Stimulated activated effector memory CD8-positive, alpha-beta T cell treated with anti-CD3 and anti-CD28 coated beads, Interleukin-12 subunit alpha, Interleukin-12 subunit beta, amount 100 ng/mL, for 72 hours (primary cell): ENCODE measurements at places on chromosomes 7 and 10.

DNA sequence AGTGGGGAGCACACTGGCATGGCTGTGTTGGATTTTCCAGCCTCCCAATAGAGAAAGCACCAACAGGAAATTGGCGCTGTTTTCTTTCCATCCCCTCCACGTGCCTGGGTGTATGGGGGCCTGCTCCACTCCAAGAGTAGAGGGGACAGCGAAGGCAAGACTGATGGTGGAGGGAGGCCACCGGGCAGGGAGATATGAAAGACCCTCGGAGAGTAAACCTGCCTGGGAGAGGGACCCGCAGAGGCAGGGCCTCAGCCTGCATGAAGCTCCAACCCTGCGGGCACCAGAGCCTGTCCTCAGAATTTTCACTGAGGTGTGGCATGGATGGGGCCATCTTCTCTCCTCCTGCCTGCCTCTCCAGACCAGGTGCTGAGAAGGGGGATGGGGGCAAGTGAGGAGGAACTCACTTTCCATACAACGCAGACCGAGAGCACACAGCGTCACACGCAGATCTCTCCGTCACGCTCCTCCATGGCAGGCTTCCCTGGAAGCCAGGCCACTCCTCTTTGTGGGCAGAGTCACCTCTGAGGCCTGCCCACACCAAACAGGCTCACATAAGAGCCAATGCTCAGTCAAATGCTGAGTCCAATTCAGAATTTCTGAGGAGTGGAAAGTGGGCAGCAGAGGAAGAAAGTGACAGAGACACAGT lies 18.8 kb downstream of the ANXA11 start:
- no peak for DNase-seq

DNA sequence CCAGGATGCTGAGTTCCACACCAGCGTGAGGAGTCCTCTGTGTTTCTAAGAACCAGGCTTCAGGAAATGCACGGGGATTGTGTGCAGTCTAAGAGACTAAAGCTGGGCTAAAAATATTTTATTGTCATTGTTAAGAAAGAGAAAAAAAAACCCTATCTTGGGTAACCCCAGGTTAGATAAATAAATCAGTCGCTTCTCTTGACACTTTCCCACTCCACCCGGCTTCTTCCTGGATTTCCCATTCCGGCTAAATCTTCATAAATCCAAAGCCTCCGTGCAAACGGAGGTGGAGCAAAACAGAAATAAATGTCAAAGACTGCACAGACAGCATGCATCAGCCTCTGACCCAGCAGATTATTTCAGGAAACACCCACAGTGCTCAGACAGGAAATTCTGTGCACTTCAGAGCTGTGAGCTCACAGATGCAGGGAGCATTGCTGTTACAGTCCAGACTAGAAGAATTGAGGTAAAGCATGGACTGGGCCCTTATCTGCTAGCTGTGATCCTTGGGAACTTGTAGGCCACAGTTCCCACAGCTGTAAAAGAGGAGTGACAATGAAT lies 44.8 kb upstream of the GRID1 start:
- peak; percentile 60 for DNase-seq

DNA sequence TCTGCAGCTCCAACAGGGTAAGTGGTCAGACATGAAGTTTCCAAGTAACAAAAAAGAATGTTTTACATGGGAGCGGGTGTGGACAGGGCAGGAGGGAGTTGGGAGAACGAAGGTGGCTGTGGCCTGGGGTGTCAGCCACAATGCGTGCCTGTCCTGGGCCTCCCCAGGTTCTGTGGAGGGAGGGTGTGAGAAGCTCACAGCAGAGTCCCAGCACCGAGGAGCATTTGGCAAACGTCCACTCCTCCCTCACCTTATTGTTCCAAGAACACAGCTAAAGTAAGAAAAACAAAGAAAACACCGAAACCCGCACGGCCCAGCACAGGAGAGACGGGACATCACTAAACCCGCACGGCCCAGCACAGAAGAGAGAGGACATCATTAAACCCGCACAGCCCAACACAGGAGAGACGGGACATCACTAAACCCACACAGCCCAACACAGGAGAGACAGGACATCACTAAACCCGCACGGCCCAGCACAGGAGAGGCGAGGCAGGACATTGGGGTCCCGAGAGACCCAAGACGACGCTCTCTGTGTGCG lies 226.4 kb downstream of the MAD1L1 start:
- no peak for DNase-seq

DNA sequence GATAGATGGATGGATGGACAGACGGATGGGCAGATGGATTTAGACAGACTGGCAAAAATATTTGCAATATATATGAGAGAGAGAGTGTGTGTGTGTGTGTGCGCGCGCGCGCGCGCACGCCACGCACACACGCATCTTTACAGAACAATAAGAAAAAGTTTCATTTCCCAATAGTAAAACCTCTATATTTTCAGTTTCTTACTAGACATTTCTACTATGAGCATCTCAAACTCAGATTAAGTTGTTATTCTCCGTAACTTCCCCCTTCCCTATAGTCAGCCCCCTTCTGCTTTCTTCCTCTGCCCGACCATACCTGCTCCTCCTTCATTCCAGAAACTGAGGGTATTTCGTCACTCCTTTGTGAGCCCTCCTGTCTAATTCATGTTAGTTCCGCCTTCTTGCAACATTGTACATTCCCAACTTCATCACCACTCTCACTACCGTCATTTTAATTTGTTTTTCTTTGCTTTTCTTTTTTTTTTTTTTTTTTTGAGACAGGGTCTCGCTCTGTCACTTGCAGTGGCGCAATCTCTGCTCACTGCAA lies 154.4 kb upstream of the SH2B2 start:
- no peak for DNase-seq

GRCh38 chr10:1726861-1727260 lies 10.5 kb downstream of the ADARB2 start:
- no peak for DNase-seq

DNA sequence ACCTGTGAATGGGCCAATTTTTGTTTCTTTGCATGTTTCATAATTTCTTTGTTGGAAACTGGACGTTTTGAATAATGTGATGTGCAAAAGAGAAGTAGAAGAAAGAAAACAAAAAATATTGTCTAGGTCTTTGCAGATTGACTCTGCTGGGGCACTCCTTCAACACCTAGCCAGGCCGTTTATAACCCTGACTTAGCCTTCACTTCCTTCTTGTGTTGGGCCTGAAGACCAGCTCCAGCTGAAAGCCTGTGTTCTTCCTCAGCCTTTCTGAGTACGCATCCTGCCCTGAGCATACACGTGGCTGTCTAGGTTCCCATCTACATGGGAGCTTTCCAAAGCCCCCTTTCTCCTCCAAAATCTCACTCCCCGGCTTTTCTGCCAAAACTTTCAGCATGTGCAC lies 41.9 kb downstream of the LMTK2 start:
- DNase-seq: no peak

- no peak for DNase-seq
These were observed 53.9 kb downstream of the CUBN start for GRCh38 chr10:17075533-17076359.

DNA sequence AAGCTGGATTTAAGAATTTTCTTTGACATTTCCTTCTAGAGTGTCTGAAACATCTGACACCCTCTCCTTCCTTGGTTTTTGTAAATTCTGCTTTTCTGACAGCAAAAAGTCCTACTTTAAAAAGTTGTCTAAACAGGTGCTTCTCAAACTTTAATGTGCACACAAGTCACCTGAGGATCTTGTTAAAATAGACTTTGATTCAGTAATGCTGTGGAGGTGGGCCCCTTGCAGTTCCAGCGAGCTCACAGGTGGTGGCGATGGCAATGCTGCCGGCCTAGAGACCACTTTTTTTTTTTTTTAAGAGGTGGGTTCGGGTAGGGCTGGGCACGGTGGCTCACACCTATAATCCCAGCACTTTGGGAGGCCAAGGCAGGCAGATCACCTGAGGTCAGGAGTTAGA lies 77.1 kb downstream of the ABCC2 start:
- DNase-seq: no peak

DNA sequence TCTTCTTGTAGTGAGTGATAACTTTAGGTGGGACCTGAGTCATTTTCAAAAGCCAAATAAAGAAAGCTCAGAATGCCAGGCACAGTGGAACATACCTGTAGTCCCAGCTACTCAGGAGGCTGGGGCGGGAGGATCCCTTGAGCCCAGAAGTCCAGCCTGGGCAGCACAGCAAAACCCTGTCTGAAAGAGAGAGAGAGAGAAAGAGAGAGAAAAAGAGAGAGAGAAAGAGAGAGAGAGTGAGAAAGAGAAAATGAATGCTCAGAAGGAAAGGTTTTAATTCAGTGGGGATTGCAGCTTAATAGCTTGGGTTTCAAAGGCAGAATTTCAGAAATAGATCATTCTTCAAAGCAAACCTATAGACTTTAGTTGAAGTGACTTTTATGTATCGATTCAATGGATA lies 25.7 kb downstream of the GPNMB start:
- no peak for DNase-seq

- no peak for DNase-seq
These were observed 44.2 kb downstream of the CAMK2B start for GRCh38 chr7:44280993-44281721.

- no peak for DNase-seq
These were observed 1029.5 kb upstream of the LRRN3 start for GRCh38 chr7:110061387-110061786.

GRCh38 chr10:78899996-78900714 lies 168.6 kb upstream of the ZMIZ1 start:
- peak; percentile 42 for DNase-seq

- no peak for DNase-seq
These were observed 139.7 kb downstream of the ELFN1 start for GRCh38 chr7:1809601-1810258.

DNA sequence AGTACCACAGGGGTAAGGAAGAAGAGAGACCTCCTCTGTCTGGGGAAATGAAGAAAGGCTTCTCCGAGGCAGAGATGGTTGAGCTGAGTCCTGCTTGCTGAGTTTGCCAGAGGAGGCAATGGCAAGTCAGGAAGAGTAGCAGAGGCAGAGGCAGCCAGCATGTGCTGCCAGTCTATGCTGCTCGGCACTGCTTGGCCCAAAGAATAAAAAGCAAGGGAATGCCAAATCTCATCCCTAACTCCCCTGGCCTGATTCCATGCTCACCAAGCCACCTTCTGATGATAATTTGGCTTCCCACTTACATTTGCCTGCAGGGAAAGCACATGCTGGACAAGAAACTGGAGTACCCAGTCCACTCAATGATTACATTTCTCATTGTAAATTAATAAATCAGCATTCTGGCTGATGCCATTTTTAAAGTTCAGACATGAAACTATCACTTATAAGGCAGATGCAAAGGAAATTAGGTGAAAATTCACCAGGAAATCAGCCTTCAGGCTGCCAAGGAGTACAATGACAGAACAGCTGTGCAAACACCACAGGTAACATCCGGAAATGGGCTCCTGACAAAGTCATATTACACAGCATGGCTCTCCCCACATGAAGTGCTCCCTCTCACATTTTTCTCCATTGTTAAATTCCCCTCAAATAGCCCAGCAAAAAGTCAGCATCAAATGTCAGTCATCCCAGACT lies 245.9 kb downstream of the MTERF1 start:
- no peak for DNase-seq

DNA sequence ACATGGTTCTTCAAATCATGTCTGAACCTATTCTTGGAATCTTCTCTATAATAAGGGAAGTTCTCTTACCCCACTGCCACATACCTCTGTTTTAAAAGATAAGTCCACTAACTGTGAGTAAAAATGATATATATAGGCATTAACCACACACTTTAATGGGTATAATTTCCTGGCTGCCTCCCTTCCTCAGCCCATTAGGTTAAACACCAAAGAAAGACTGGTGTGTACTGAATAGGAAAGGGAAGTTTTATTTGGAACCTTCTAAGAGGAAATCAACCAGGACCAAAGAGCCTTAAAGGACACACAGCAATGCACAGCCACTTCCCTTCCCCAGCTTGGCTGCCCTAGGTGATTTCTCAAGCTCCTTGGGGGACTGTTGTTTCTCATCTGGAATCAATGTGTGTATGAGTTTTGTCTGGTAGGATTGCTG lies 5.0 kb upstream of the WBP1L start:
- DNase-seq: no peak

GRCh38 chr10:83199374-83199773 lies 939.9 kb upstream of the GHITM start:
- no peak for DNase-seq

DNA sequence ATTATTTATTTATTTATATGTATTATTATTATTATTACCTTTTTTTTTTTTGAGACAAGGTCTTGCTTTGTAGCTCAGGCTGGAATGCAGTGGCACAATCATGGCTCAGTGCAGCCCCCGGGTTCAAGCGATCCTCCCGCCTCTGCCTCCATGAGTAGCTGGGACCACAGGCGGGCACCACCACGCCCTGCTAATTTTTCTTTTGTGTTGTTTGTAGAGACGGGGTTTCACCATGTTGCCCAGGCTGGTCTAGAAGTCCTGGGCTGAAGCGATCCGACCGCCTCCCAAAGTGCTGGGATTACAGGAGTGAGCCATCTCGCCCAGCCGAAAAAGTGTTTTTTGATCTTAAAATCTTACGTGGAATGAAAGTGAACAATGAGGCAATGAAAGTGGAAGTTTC lies 79.4 kb upstream of the C1GALT1 start:
- DNase-seq: no peak

- DNase-seq: no peak
These were observed 165.3 kb downstream of the WNT2 start for GRCh38 chr7:117157241-117158209.

- DNase-seq: no peak
These were observed 12.7 kb downstream of the AFAP1L2 start for GRCh38 chr10:114391599-114391998.

GRCh38 chr10:131196176-131196885 lies 115.2 kb downstream of the TCERG1L start:
- DNase-seq: no peak

GRCh38 chr7:40330408-40330807 lies 195.6 kb downstream of the SUGCT start:
- no peak for DNase-seq

DNA sequence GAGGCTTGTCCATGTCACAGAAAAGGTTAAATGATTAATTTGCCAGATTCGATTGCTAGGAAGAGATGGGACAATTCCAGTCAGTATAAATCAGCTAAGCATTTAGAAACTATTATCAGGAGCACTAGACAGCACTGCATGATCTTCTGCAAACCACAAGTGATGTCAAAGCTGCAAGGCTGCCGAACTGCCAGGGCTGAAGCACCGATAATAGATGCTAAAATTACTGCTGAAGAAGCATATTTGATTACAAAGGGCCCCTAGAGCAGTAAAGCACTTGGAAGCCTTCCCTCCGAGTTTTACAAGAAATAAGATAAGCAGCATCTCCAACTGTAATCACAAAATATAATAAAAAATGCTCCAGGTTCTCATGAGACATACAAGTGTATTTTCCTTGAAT lies 40.6 kb downstream of the RNLS start:
- DNase-seq: no peak

GRCh38 chr10:11018432-11018841 lies 765 bp downstream of the CELF2 start:
- no peak for DNase-seq
